ENCODE measurements at places on chromosomes 11 and 22. TPM values are rescaled to one million over a fixed set of nuclear protein-coding genes. Genes with fewer than 3 reads are reported as not detected.

DNA sequence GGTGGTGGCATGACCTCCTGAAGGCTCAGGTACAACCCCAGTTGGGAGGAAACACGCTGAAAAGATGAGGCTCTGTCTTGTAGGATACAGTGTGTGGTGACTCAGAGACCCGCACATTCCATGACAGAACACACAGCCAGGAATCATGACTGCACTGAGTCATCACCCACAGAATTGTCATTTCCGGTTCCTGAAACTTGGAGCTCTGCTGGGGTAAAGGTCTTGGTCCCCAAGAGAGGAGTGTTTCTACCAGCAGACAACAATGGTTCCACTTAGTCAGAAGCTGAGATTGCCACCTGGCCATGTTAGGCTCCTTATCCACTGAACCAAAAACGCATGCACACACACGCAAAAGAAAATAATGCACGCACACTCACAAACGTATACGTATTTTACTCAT lies 31.5 kb upstream of the CYB5R3 start:
- peak; percentile 98 for DNase-seq

- DNase-seq, result no peak
Measured at GRCh38 chr11:105858841-105859240, 163.2 kb downstream of the MSANTD4 start.

- DNase-seq, result no peak
Measured at GRCh38 chr22:44224166-44224565, 43.4 kb downstream of the PARVG start.

- DNase-seq, result no peak
Measured at GRCh38 chr11:95487391-95487790, 256.4 kb upstream of the SESN3 start.

DNA sequence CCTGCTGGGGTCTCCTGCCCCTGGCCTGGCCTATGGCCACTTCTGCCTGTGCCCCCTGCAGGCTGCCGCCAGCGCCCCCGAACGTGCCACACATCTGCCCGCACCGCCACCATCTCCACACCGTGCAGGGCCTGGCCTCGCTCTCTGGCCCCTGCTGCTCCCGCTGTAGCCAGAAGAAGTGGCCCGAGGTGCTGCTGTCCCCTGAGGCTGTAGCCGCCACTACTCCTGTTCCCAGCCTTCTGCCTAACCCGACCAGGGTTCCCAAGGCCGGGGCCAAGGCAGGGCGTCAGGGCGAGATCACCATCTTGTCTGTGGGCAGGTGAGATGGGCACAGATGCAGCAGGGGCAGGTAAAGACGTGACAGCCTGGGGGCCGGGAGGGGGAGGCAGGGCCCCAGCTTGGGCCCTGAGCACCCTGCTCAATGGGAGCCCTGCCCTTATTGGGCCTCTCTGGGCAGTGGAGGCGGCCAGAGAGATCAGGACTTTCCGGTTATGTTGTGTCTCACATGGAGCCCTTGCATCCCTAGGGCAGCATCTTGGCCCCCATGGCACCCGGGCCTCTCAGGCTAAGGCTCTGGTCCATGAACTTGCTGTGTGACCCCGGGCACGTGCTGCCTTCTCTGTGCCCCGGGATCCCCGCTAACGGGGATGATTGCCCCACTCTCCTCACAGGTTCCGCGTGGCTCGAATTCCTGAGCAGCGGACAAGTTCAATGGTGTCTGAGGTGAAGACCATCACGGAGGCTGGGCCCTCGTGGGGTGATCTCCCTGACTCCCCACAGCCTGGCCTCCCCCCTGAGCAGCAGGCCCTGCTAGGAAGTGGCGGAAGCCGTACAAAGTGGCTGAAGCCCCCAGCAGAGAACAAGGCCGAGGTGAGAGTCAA lies 18.5 kb downstream of the RELT start:
- DNase-seq, result no peak

GRCh38 chr11:124204008-124204407 lies 20.9 kb downstream of the OR10D3 start:
- no peak for DNase-seq

DNA sequence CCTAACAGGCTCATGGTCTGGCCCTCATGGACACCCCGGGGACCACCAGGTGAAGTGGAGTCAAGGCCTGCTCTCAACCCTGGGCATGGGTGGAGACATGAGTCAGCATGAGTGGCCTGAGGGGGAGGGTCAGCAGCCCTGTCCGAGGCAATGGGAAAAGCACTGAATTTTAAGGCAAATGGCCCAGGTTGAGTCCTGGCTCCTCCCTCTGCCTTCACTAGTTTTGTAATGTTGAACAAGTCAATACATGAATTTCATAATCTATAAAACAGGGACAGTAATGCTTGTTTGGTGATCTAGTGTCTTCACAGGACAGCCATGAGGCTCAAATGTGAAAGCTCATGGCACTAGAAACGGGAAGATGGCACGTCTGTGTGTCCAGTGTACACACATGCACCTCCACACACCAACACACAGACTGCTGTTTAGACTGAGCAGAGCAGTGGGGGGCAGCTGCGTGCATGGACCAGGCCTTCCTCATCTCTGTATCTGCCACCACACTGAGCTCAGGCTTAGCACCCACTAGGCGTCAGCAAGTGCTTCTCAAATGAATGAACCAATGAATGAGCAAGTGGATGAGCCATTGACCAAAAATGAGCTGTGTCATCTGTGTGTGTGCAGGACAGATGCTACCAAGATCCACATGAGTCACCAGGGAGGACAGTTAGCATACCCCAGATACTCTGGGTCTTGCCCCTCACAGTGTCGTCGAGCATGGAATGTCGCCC lies 63.4 kb downstream of the NRXN2 start:
- peak; percentile 93 for DNase-seq

GRCh38 chr11:108135845-108136544 lies 14.6 kb downstream of the ACAT1 start:
- DNase-seq, result peak; percentile 10

GRCh38 chr11:78857688-78858087 lies 283.0 kb upstream of the NARS2 start:
- peak; percentile 45 for DNase-seq

DNA sequence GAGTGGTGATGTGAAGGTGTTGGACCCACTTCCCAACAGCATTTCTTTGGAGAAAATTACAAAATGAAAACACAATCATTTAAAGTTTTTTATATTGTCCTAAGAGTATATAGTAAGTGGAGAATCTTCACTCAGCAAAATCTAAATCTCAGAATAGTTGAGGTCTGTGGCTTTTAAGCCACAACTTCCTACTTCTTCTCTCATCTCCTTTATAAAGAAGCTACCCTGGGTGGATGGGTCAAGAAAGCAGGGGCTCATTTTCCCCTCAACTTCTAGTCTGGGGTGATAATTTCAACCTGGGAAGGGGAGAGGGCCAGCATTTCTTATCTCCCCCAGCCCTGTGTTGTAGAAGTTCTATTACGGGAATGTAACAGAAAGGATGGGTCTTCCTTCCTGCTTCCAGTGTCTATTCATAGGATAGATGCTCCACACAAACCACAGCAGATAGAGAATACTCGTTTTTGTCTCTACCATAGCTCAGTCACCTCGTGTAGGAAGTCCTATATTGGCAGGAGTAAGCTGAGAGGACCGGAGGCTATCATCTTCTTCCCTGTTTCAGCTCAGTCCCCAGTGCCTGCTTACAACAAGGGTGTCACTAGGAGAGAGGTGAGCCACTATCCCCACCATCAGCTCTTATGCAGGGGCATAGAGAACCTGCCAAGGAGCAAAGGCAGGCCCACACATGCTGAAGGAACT lies 341.5 kb downstream of the CASP12 start:
- DNase-seq, result no peak

DNA sequence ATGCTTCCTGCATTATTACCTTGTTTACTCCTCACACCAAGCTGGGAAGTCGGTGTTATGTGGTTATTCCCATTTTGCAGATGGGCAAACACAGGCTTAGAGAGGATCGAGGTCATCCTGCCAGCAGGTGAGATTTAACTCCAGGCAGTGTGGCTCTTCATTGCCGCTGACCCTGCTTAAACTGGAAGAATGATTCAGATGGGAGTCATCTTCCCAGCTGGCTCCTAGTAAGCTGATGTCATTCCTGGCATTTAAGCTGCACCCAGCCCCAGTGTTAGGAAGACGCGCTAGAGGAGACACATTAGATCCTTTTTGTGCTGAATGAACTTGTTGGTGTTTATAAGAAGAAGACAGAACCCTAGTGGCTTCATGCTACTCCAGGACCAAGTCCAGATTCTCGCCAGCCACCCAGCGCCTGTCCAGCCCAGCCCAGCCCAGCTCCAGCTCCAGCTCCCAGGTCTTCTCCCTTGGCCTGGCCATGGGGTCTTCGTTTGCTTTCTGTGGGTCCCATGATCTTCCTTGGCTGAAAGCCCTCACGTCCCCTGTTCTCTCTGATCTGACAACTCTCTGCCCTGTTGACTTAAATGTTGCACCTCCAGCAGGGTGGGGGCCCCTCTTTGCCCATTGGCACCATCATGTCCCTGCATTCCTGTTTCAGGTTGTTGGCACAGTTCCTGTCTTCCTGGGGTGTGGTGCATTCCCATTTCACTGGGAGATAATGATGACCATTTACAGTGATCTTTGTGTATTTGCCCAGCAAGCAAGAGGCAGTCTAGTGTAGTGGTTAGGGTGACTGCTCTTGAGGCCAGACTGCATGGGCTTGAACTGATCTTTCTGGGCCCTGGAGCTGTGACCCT lies 13.6 kb downstream of the PARVB start:
- DNase-seq, result peak; percentile 97

DNA sequence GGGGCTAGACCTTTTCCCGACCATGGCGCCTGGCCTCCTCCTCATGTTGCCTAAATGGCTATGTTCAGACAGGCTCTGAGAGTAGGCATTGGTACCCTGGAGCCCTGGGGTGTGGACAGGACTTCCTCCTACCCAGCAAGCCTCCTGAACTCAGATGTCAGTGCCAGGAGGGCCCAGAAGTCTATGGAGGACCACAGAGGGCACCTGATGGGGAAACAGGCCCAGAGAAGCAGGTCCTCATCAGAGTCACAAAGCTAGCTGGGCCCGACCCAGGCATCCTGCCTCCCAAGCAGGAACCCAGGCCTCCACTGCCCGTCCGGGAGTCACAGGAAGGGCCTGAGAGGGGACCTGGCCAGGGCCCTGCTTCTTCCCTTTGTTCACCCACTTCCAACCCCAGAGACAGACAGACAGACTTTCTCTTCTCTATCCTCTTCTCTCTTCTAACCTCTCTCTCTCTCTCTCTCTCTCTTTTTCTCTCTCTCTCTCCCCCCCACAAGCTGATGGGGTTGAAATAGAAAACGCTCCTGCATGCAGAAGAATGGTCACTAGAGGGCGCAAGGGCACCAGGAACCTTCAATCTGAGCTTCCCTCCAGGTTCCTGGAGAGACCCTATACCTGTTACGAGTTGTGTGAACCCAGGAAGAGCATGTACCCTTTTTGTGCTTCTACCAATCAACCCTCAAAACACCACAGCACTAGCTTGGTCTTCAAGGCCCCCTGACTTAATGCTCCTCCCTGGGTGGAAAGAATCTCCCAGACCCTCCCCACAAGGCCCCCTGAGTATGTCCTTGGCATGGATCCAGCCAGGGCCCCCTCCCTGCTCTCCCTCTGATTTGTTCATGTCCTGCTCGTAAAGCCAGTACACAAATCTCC lies 27.1 kb downstream of the ARAP1 start:
- DNase-seq, result peak; percentile 84

GRCh38 chr11:35077709-35078469 lies 61.1 kb upstream of the CD44 start:
- peak; percentile 84 for DNase-seq

DNA sequence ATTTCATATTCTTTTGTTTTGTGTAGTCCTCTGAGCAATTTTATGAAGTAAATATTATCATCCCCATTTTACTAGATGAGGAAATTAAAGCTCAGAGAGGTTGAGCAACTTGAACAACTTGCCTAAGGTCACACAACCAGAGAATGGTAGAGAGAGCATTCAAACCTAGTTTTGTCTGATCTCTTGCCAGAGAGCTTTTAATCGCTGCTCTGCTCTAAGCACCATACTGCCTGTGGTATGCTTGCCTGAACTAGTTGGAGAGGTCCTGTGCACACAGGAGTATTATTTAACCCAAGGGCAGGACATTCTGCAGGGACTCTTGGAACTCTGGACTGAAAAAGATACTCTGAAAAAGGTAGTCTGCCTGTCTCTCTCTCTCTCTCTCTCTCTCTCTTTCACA lies 38.5 kb downstream of the TRAF6 start:
- no peak for DNase-seq

GRCh38 chr11:36053281-36053680 lies 109.4 kb downstream of the LDLRAD3 start:
- no peak for DNase-seq

DNA sequence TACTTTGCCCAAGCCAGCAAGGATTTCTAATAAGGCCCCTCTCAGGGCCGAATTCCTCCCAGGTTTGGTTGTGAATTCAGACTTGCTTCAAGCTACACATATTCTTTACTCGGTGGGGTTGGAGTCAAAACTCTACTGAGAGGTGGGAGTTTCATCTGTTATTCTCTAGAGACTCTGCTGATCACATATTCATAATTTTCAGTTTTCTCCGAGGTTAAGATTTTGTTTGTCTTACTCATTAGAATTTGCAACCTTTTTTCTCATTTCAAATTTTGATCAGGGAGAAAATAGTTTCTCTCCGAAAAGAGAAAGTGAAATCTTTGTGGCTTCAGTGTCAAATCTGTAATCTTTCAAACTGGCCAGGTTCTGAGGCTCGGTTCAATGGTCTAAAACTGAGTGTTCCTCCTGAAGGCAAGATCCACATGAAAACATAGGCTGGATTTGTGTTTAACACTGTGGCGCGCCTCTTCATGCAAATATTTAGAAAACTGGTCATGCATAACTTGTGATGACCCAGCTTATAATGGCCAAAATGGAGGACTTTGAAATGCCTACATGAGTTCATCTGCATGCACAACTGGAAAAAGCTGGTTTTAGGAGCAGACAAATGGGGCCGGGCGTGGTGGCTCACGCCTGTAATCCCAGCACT lies 21.5 kb upstream of the GSTP1 start:
- peak; percentile 30 for DNase-seq

DNA sequence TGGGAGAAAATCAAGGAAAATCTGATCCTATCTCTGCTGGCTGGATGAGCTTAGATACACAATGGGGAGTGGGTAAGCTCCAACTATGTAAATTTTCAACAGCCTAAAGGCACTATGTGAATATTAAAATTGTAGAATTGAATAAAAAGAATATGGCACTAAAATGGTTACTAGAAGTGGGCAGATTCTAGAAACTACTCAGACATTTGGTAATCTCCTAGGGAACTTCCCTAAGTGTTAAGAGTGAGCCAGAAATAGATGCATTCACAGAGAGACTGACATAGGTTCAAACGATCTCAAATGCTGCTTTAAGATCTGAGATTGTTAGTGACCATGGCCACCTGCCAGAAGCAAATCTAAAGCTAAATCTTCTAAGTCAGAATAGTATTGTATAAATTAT lies 4.3 kb upstream of the OR52E1 start:
- DNase-seq, result no peak

GRCh38 chr11:82863209-82863608 lies 37.0 kb downstream of the PRCP start:
- DNase-seq, result no peak

GRCh38 chr11:73135346-73136284 lies 6.5 kb downstream of the FCHSD2 start:
- no peak for DNase-seq

PANX2 gene
- under 0.01 TPM for total RNA-seq

KRTAP5-8 gene
- total RNA-seq, result not detected

OR6M1 gene
- not detected for total RNA-seq

FXYD6 gene
- not detected for total RNA-seq

SDHD gene
- total RNA-seq, result 83.2 TPM

AMOTL1 gene
- total RNA-seq, result 49.5 TPM

HTR3B gene
- total RNA-seq, result not detected

CCDC81 gene
- total RNA-seq, result 5.6 TPM

SMIM38 gene
- total RNA-seq, result under 0.01 TPM

NXPE2 gene
- not detected for total RNA-seq

Data from IMR-90 (cell line).